ENCODE measurements at places on chromosomes 2 and 18. TPM values are rescaled to one million over a fixed set of nuclear protein-coding genes. Genes with fewer than 3 reads are reported as not detected.
A peak's percentile ranks its signal among the peaks of the same experiment; 100 is the strongest.

- peak overlapping the region; percentile 22 for H3K27ac ChIP-seq
- DNase-seq: no peak
- H3K36me3 ChIP-seq: peaks cover 22% of the 10 kb centered on the region
- H3K4me1 ChIP-seq: peaks cover 12% of the 10 kb centered on the region
- H3K4me3 ChIP-seq: no peak overlapping the region
These were observed 135.0 kb downstream of the IKZF2 start for GRCh38 chr2:213016166-213016983.

GRCh38 chr2:1868683-1869141 is 124.4 kb upstream of the PXDN start:
- H3K27me3 ChIP-seq: peaks cover 51% of the 10 kb centered on the region
- no peak overlapping the region for H3K27ac ChIP-seq
- no peaks in the 10 kb centered on the region for H3K36me3 ChIP-seq
- no peaks in the 10 kb centered on the region for H3K4me1 ChIP-seq
- DNase-seq: no peak

DNA sequence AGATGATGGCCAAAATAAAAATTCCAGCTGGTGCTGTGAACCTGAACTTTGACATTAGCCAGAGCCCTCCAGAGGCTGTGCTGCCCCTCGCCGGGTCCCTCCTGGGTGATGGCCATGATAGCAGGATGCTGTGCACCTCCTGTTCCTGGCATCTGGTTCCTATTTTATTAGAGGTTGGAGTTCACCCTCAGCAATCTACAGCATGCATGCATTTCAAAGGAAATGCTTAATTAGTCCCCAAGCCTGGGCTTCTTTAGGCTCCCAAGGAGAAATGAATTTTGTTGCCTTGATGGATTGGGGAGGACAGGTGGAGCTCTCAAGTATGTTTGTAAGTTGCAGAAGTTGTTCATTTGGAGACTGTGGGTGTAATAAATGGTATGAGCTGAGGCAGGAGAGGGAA is 166.9 kb downstream of the GLI2 start:
- no peaks in the 10 kb centered on the region for H3K4me1 ChIP-seq
- no peaks in the 10 kb centered on the region for H3K27me3 ChIP-seq
- H3K4me3 ChIP-seq: no peak overlapping the region
- no peak for DNase-seq
- no peaks in the 10 kb centered on the region for H3K36me3 ChIP-seq
- H3K27ac ChIP-seq: no peak overlapping the region

GRCh38 chr18:9209279-9209678 is 72.7 kb downstream of the ANKRD12 start:
- peaks cover 11% of the 10 kb centered on the region for H3K4me1 ChIP-seq
- no peak overlapping the region for H3K4me3 ChIP-seq
- peaks cover 39% of the 10 kb centered on the region for H3K36me3 ChIP-seq
- DNase-seq: peak; percentile 56

GRCh38 chr2:135798275-135798705 is 38.7 kb downstream of the LCT start:
- DNase-seq: no peak
- no peaks in the 10 kb centered on the region for H3K27me3 ChIP-seq
- H3K27ac ChIP-seq: no peak overlapping the region
- no peaks in the 10 kb centered on the region for H3K4me1 ChIP-seq
- no peaks in the 10 kb centered on the region for H3K36me3 ChIP-seq
- H3K4me3 ChIP-seq: no peak overlapping the region

- no peaks in the 10 kb centered on the region for H3K36me3 ChIP-seq
- no peak overlapping the region for H3K27ac ChIP-seq
- DNase-seq: peak; percentile 48
- H3K4me1 ChIP-seq: peaks cover 14% of the 10 kb centered on the region
- H3K4me3 ChIP-seq: no peak overlapping the region
- no peaks in the 10 kb centered on the region for H3K27me3 ChIP-seq
These were observed 165.6 kb upstream of the NCKAP5 start for GRCh38 chr2:133733901-133734255.

DNA sequence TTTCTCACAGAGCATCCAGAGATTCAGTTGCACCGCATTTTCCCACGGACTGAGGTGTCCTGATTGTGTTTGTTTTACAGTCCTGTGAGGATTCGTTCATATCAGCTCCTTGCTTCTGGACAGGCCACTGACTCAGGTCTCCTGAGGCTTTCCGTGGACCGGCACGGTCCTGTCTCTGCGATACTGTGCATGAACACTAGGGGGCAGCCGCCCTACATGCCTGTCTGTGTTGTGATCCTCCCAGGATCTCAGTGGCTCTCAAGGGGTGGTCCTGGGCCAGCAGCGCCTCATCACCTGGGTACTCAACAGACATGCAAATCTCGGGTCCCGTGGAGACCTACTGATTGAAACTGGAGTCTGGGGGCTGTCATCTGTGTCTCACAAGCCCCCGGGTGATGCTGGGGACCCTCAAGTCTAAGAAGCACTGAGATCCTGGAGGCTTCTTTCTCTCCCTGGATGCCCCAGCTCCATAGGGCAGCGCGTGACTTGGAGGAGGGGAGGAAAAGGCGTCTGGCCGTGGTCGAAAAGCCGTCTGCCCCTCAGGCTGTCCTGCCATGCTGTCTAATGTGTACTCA is 28.9 kb downstream of the IL1R2 start:
- DNase-seq: peak; percentile 89
- peaks cover 40% of the 10 kb centered on the region for H3K4me1 ChIP-seq
- no peaks in the 10 kb centered on the region for H3K27me3 ChIP-seq
- H3K27ac ChIP-seq: no peak overlapping the region
- no peaks in the 10 kb centered on the region for H3K36me3 ChIP-seq

- no peak overlapping the region for H3K27ac ChIP-seq
- no peaks in the 10 kb centered on the region for H3K36me3 ChIP-seq
- H3K27me3 ChIP-seq: peaks cover 6% of the 10 kb centered on the region
These were observed 3.4 kb downstream of the PLB1 start for GRCh38 chr2:28499282-28499681.

DNA sequence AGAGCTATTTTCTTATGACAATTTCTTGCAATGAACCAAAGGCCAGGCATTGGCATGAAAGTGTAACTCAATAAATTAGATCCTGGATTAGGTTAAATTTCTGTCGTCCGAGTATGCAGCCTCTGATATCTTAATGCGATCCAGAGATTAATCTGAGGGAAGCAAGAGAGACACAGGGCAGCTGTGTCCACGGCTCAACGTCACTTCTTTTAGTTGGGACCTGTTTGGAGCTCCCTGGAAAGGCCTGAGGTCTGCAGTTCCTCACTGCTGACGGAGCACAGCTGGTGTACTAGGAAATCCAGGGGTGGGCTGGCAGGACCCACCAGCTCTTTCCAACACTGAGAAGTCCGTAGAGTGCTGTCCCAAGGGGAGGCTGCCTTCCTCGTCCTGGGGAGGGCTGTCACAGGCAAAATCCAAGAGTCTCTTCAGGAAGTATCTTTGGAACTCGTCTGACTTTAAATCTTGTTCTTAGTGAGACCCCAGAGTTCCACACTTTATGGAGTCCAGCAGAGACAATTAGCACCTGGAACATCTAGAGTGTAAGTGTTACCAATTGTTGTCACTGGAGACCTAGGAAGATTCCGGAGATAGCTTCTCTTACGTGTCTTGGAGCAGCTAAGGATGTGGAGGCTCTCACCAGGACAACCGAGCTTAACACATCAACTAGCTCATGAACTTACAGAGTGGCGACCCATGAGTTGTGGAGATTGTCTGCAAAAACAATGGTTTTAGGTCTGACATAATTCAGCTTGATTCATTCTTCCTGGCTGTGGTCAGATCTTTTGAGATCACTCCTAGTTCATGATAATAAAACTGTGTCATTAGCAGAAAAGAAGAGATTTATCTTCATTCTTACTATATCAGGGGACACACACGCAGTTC is 173.7 kb downstream of the ACKR3 start:
- no peaks in the 10 kb centered on the region for H3K36me3 ChIP-seq
- DNase-seq: peak; percentile 92
- H3K27ac ChIP-seq: peak overlapping the region; percentile 98
- H3K4me3 ChIP-seq: peak overlapping the region; percentile 50
- H3K4me1 ChIP-seq: peaks cover 42% of the 10 kb centered on the region
- H3K27me3 ChIP-seq: no peaks in the 10 kb centered on the region

GRCh38 chr2:78718024-78718423 is 307.5 kb upstream of the REG3G start:
- DNase-seq: no peak
- H3K36me3 ChIP-seq: no peaks in the 10 kb centered on the region
- no peaks in the 10 kb centered on the region for H3K27me3 ChIP-seq
- H3K27ac ChIP-seq: no peak overlapping the region
- no peak overlapping the region for H3K4me3 ChIP-seq
- no peaks in the 10 kb centered on the region for H3K4me1 ChIP-seq

DNA sequence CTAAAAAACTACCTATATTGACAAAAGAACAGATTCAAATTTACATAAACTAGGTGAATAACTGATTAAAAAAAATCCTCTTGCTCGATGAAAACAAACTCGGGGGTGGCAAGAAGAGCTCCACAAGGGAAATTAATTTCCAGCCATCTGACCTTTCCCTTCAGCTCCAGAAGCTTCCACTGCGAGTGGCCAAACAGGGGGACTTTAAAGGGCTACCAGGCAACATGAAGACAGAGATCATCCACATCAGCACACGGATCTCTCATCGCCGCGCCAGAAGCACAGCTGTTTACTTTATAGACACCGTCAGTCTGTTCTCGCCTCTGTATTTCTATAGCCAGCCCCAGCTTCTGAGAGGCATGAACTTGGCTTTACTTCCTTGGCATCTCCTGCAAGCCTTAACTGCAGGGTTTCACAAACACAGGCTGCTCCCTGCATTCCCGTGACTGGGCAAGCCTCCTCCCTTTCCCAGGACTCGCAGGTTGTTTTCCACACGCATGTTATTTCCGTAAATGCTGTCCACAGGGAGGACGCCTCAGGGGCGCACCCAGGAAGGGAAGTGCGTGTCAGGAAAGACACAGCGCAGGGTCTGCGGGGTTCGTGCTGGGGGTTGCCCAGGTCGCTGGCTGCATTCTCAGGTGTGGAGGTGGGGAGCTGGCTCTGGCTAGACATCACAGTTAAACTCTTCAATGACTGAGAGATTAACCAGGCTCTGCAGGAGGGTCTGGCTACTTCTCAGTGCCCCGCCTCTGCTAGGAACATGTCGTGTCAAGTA is 85.0 kb downstream of the USP40 start:
- no peak for DNase-seq
- H3K27me3 ChIP-seq: no peaks in the 10 kb centered on the region
- peaks cover 6% of the 10 kb centered on the region for H3K4me1 ChIP-seq
- H3K36me3 ChIP-seq: peaks cover 46% of the 10 kb centered on the region

GRCh38 chr2:9327873-9328352 is 95.4 kb downstream of the ITGB1BP1 start:
- H3K4me1 ChIP-seq: peaks cover 13% of the 10 kb centered on the region
- H3K27ac ChIP-seq: no peak overlapping the region
- DNase-seq: no peak
- no peak overlapping the region for H3K4me3 ChIP-seq
- H3K27me3 ChIP-seq: no peaks in the 10 kb centered on the region

DNA sequence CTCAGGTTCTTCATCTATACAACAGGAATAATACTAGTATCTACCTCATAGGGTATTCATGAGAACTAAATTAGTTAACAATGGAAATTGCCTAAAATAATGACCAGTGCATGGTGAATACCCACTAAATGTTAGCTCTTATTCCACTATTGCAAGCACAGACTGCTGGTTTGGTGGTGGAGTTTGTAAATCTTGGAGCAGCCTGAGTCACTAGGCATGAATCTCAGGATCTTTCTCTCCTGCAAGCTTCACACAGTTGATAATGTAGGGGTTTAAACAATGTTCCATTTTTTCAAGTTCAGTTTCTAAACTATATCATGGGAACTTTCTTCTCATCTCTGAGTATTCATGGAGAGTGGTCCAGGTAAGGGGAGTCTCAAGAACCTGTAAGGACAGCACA is 84.0 kb downstream of the OSR1 start:
- no peak overlapping the region for H3K27ac ChIP-seq
- no peak for DNase-seq
- no peak overlapping the region for H3K4me3 ChIP-seq
- no peaks in the 10 kb centered on the region for H3K27me3 ChIP-seq
- no peaks in the 10 kb centered on the region for H3K4me1 ChIP-seq

DNA sequence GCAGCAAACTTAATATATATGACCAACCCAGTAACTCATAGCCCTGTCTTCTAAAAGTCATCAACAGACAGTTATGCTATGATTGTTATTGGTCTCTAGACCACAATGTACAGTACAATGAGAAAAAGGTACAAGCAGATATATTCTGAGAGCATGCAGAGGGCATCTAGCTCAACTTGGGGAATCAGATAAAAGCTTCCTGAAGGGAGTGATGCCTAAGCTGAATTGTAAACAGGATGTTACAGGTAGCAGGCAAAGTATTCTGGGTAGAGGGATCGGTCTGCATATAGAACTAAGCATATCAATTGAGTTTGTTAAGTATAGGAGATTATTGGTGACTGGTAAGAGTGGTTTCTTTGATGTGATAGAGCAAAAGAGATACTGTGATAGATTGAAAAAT is 30.3 kb downstream of the ME2 start:
- H3K36me3 ChIP-seq: no peaks in the 10 kb centered on the region
- no peaks in the 10 kb centered on the region for H3K27me3 ChIP-seq
- H3K4me1 ChIP-seq: no peaks in the 10 kb centered on the region
- H3K4me3 ChIP-seq: no peak overlapping the region
- no peak overlapping the region for H3K27ac ChIP-seq
- DNase-seq: no peak

DNA sequence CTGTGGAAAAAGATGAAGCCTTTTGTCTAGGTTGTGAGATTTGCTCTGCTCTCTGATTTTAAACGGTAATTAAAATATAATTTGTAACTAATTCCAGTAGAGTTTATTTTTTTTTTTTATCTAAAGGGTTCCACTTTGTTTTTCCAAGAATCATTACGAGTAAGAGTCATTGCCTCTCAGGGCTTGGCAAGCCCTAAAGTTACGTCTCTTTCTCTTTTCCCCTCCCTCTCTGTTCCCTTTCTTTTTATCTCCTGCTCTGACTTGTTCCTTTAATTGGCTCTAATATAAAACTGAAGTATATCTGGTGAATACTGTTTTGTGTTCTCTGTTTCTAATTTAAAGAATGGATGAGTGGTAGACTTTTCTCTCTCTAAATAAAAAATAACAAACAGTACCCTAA is 75.8 kb downstream of the CALCRL start:
- no peaks in the 10 kb centered on the region for H3K4me1 ChIP-seq
- DNase-seq: peak; percentile 32
- no peak overlapping the region for H3K27ac ChIP-seq
- no peaks in the 10 kb centered on the region for H3K27me3 ChIP-seq

Gene CLIP4
- total RNA-seq: 55.2 TPM

Gene CLHC1
- 1.6 TPM for total RNA-seq

Gene POTEF
- total RNA-seq: not detected

Gene ZSWIM2
- not detected for total RNA-seq

Gene GREB1
- not detected for total RNA-seq

Gene VPS4B
- total RNA-seq: 45.5 TPM

Gene SS18
- 125 TPM for total RNA-seq

Gene MDH1B
- total RNA-seq: 0.25 TPM

Gene FKBP1B
- 7.5 TPM for total RNA-seq

Data from GM23248 (cell line).